ENCODE measurements at places on chromosomes 1 and 21. TPM values are rescaled to one million over a fixed set of nuclear protein-coding genes. Genes with fewer than 3 reads are reported as not detected.

The TMEM51 gene
- total RNA-seq: 14.1 TPM

The ARTN gene
- not detected for total RNA-seq

The SCNM1 gene
- 20.5 TPM for total RNA-seq

The HMCN1 gene
- total RNA-seq: 5.7 TPM

The TSSK3 gene
- total RNA-seq: 1.0 TPM

GRCh38 chr1:219699870-219700269, 87.0 kb upstream of the ZC3H11B start:
- H3K27me3 ChIP-seq: no peaks in the 10 kb centered on the region
- no peak for DNase-seq
- H3K27ac ChIP-seq: no peak overlapping the region
- H3K36me3 ChIP-seq: no peaks in the 10 kb centered on the region
- H3K4me3 ChIP-seq: no peak overlapping the region
- no peaks in the 10 kb centered on the region for H3K4me1 ChIP-seq

DNA sequence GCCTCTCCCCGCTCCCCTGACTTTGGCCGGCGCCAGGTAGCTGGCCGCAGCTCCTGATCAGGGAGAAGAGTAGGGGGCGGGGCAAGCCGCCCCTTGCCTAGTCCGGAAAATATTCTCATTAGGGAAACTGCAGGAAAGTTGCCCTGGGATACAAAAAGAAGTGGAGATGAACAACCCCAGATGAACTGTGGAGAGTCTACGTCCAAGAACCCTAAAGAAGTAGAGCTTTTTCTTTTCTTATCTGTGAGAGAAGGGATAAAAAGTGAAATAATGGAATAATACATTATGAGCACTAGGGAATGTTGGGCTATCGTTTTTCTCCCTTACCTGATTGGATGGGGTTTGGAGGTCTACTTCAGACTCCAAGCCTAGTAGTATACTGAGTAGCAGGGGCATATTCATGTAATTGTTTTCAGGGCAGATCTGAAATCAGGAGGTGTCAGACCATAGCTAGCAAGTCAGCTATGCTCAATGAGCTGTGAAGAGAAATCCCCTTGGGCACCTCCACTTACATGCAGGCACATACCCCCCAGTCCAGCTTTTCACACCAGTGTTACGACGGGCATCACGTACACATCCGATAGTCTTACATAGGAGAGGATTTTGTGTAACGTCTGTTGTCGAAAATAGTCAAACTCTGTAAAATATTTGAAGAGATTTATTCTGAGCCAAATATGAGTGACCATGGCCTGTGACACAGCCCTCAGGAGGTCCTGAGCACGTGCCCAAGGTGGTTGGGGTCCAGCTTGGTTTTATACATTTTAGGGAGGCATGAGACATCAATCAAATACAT, 1.7 kb upstream of the DUSP10 start:
- H3K4me1 ChIP-seq: peaks cover 20% of the 10 kb centered on the region
- no peak for DNase-seq
- no peaks in the 10 kb centered on the region for H3K27me3 ChIP-seq
- peak overlapping the region; percentile 99 for H3K27ac ChIP-seq
- H3K4me3 ChIP-seq: peak overlapping the region; percentile 60

DNA sequence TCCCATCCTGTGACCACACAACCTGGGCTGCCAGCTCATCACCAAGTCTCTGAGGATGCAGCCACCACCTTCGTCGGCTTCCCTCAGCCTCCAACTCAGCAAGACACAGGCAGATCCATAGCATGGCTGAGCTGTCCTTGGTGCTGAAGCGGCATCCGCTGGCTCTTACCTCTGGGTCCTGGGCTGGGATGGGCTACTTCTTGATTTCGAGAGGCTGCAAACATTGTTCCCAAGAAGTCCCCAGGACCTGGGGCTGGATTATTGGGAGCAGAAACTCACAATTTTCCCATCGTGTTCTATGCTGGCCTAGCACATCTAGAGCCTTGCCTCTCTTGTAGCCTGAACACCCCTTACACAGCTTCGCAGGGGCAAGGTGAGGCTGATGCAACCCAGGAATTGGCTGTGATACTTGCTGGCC, 24.9 kb upstream of the C1QA start:
- no peaks in the 10 kb centered on the region for H3K36me3 ChIP-seq

- no peaks in the 10 kb centered on the region for H3K36me3 ChIP-seq
- DNase-seq: no peak
- no peak overlapping the region for H3K27ac ChIP-seq
- H3K4me3 ChIP-seq: no peak overlapping the region
- no peaks in the 10 kb centered on the region for H3K4me1 ChIP-seq
Observed at GRCh38 chr1:184854036-184854435, 99.4 kb upstream of the EDEM3 start.

GRCh38 chr21:34336756-34337391, 26.9 kb upstream of the KCNE2 start:
- H3K27me3 ChIP-seq: no peaks in the 10 kb centered on the region
- H3K36me3 ChIP-seq: no peaks in the 10 kb centered on the region
- no peak overlapping the region for H3K4me3 ChIP-seq
- H3K27ac ChIP-seq: no peak overlapping the region

DNA sequence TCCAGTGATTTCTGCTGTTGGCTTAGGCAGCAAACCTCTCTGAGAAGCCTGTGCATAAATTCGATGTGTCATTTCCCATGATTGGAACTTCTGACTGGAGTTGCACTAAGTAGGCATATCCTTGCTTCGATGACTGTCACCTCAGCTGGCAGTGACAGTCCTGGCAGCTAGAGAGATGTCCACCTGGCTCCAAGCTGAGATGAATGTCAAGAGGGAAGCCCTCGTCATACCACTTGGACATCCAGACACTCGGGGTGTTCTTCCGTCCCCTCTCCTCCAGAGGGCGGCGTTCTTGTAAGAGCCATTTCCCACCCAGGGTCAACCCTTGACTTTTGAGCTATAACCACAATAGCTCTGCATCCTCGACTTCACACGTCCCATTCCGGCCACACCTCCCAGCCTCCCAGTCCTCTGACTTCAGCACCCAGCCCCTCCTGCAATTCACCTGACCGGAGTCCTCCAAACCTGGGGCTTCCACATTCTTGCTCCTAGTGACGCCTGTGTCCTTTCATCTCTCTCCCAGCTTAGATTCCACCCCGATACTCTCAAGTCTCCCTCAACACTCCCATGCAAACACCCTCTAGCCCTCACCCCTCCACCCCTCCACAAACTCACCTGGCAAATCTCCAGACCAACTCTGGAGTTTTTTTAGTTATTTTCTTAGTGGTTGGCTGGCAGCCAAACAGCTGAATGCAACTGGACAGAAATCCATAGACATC, 17.3 kb downstream of the CA6 start:
- peaks cover 4% of the 10 kb centered on the region for H3K4me1 ChIP-seq
- no peak overlapping the region for H3K27ac ChIP-seq
- no peaks in the 10 kb centered on the region for H3K27me3 ChIP-seq
- no peak for DNase-seq
- no peak overlapping the region for H3K4me3 ChIP-seq

DNA sequence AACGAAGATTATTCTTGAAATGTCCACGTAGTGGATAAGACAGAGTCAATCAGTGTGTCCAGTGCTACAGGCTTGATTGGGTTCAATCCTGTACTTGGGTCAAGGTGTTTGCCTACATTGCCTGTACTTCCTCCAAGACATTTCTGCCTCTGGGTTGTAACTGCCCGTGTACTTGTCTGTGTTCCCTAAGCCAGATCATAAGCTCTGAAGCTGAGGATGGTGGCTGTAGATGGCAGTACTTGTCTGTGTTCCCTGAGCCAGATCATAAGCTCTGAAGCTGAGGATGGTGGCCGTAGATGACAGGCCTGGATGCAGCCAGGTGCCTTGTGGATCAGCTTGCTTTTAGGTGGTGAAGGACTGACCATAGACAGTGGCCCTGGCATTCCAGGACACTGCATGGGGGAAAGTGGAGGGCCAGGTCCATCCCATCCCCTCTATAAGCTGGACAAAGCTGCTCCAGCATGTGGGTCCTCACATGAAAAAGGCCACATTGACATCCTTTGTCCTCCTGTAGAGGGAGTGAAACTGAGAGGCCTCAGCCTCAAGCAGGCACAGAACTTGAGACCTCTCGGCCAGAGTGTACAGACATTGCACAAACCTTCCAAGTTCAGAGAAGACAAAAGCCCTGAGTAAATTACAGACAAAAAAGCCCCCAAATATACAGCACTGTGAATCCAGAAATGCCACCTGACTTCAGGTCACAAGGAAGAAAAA, 2.0 kb upstream of the SRM start:
- H3K27me3 ChIP-seq: no peaks in the 10 kb centered on the region
- DNase-seq: no peak
- H3K27ac ChIP-seq: peak overlapping the region; percentile 83
- no peak overlapping the region for H3K4me3 ChIP-seq
- peaks cover 33% of the 10 kb centered on the region for H3K4me1 ChIP-seq

DNA sequence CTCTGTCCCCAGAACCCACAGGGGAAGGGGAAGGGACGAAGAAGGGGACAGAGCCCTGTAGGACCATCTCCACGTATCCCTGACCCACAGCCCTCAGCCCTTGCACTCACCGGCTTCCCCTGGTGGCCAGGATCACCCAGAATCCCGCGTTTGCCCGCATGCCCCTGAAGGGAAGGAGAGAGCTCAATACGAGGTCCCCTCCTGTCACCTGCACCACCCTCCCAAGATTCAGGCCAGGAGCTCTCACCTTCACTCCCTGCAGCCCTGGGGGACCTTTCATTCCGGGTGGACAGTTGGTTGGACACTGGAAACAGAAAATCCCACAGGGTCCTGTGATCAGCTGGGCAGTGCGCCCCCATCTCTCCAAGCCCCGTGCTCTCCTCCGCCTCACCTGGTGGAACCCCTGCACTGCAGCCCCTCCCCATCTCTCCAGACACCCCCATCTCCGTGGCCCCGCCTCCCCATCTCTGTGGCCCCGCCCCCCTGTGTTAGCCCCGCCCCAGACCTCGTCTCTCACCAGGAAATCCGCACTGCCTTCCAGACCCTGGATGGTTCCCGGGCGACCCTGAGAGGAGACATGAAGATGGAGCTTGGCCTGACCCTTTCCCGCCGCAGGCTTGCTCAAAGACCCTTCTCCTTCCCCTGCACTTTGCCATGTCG, 6.0 kb downstream of the COL9A2 start:
- H3K27me3 ChIP-seq: peaks cover 6% of the 10 kb centered on the region
- H3K4me3 ChIP-seq: no peak overlapping the region
- DNase-seq: no peak
- H3K36me3 ChIP-seq: no peaks in the 10 kb centered on the region
- H3K27ac ChIP-seq: no peak overlapping the region

- H3K4me3 ChIP-seq: no peak overlapping the region
- no peak for DNase-seq
- H3K4me1 ChIP-seq: no peaks in the 10 kb centered on the region
- no peaks in the 10 kb centered on the region for H3K27me3 ChIP-seq
- H3K36me3 ChIP-seq: no peaks in the 10 kb centered on the region
Observed at GRCh38 chr1:225182716-225183115, 245.1 kb downstream of the LBR start.

DNA sequence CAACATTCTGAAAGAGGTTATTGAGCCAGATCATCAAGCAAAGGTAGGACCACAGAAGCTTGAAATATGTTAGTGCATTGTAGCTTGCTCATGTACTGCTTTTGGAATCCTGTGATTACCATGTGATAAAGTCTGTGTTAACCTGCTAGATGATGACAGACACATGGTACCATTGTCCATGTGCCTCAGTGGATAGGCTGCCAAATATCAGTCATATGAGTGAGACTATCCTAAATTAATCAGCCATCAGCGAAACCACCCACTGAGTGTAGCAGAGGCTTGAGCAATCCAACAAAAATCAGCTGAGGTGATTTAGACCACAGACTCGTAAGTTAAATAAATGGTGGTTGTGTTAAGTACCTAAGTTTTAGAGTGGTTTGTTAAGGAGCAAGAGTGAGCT, 32.7 kb upstream of the CRB1 start:
- DNase-seq: no peak
- H3K4me1 ChIP-seq: no peaks in the 10 kb centered on the region
- H3K4me3 ChIP-seq: no peak overlapping the region
- peaks cover 4% of the 10 kb centered on the region for H3K36me3 ChIP-seq
- no peak overlapping the region for H3K27ac ChIP-seq

GRCh38 chr1:95453053-95453452, 219.0 kb downstream of the RWDD3 start:
- no peak overlapping the region for H3K4me3 ChIP-seq
- no peaks in the 10 kb centered on the region for H3K27me3 ChIP-seq
- H3K36me3 ChIP-seq: no peaks in the 10 kb centered on the region
- H3K27ac ChIP-seq: no peak overlapping the region

GRCh38 chr1:48718116-48718630, 58.5 kb downstream of the BEND5 start:
- no peaks in the 10 kb centered on the region for H3K27me3 ChIP-seq
- H3K4me3 ChIP-seq: no peak overlapping the region
- DNase-seq: no peak

- H3K4me1 ChIP-seq: no peaks in the 10 kb centered on the region
- no peak overlapping the region for H3K27ac ChIP-seq
- no peaks in the 10 kb centered on the region for H3K36me3 ChIP-seq
- H3K27me3 ChIP-seq: no peaks in the 10 kb centered on the region
- no peak overlapping the region for H3K4me3 ChIP-seq
Observed at GRCh38 chr1:107365527-107366240, 224.8 kb downstream of the NTNG1 start.

GRCh38 chr1:235069577-235070563, 58.8 kb downstream of the TOMM20 start:
- H3K27ac ChIP-seq: peak overlapping the region; percentile 83
- peak; percentile 50 for DNase-seq
- H3K4me1 ChIP-seq: peaks cover 25% of the 10 kb centered on the region

DNA sequence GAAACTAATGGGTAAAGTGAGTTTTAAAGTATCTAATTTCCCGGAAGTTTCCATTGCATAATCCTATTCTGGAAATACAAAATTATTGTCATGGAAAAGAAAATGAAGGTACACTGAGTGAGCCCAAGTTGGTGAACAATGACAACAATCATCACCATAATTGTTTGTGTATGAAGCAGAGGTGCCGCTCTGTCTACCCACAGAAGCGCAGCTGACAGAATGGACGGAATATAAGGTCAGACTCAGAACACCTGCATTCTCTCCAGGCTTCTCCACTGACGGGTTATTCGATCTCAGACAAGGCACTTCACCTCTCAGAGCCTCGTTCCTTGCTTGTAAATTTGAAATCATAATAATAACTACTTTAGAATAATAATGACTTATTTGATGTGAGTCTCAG, 99.1 kb upstream of the NGF start:
- H3K4me3 ChIP-seq: no peak overlapping the region
- H3K36me3 ChIP-seq: no peaks in the 10 kb centered on the region
- no peaks in the 10 kb centered on the region for H3K4me1 ChIP-seq
- no peak overlapping the region for H3K27ac ChIP-seq

DNA sequence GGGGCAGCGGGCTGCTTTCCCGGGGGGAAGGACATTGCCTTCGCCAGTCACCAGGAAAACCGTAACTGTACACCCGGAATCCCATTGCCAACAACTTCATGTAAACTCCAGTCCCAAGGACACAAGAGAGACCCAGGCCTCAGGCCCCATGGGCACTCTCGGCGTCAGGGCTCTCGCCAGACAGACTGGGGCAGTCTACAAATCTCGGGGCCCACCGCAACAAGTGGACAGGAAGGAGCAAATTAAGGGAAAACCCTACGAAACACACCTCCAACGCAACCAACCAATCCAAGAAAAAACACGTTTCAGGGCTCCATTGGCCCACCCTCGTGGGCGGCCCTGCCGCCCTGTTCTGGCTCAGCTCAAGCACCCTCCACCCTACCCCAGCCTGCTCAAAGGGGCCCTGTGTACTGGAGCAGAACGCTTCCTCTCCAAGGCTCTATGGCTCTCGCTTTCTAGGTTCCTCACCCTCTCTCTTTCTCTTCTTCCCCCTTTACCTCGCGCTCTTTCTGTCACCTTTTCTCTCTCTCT, 4.6 kb upstream of the ZNF678 start:
- DNase-seq: no peak
- H3K4me3 ChIP-seq: no peak overlapping the region
- no peak overlapping the region for H3K27ac ChIP-seq

GRCh38 chr1:44885406-44885805, 42.4 kb upstream of the PTCH2 start:
- no peak overlapping the region for H3K27ac ChIP-seq
- DNase-seq: no peak
- H3K27me3 ChIP-seq: no peaks in the 10 kb centered on the region
- H3K4me1 ChIP-seq: no peaks in the 10 kb centered on the region
- H3K36me3 ChIP-seq: no peaks in the 10 kb centered on the region

All from tibial nerve (tissue), 4 donors.